Erythroblast (primary cell): ENCODE measurements at places on chromosomes 11 and 22.

DNA sequence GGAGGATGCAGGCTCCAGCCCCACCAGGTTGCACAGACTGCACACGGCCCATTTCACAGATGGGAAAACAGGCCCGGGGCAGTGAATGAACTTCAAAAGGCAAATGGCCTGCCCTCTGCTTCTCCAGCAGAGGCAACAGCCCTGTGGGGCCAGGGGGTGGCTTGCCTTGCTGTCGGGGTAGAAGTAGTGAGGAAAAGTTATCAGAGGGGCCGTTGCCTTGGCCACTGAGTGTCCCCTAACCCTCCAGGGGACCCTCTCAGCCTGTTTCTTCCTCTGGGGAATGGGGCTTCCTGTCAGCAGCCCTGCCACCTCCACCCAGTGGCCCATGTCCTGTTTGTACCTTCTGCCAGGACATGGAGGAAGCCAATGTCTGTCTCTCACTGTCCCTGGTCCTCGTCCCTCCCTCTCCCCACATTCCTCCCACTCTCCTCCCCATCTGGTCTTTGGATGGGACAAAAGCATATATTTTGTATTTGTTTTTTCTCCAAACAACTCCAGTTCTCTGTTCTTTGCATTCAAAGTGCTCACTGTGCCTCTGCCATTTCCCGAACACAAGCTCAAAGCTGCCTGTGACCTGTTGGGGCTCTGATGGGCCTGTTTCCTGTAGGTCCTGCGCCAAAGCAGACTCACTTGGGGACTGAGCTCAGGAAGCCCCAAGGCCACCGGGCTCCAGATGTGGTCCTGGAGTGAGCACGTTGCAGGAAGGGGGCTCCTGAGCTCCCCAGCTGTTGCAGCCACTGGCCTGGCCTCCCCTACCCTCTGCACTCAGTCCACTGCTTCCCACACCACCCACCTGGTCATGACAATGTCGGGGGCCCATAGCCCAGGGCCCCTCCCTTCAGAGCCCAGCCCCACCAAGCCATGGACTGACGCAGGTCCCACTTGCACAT, 9.5 kb downstream of the MAP4K2 start:
- no peak for DNase-seq

GRCh38 chr11:3094223-3094824, 37.1 kb upstream of the CARS1 start:
- no peak for DNase-seq

DNA sequence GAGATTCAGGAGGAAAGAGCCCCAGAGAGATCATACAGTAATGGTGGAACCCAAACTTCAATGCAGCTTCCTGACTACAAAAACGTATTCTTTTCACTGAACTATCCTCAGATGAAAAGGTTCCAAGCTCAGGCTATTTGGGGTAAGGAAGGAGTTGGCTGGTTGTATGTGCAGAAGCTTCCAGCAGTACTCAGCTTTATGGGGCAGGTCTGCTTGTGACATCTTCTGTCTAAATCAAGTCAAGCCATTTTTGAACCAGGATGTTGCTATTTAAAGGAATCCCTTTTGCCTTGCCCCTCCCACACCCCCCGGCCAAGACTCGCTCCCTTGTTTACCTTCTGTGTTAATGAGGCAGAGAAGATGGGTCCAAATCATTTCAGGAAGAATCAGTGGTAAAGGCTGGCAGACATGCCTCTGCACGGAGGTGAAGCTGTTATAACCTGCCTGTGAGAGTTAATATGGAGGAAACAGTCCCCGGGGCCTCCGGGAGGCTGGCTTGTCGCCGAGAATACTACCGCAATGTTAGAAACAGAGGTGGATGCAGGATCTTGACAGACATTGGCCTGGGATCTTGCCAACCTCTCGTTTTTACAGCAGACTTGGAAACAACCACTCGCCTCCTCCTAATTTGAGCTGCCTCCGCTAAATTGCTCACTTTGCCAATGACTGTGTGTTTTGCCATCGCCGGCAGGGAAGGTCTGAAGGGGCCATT, 45.4 kb downstream of the TIMP3 start:
- no peak for DNase-seq

- DNase-seq, result peak; percentile 84
These were observed 11.1 kb upstream of the TAB1 start for GRCh38 chr22:39388261-39389011.

DNA sequence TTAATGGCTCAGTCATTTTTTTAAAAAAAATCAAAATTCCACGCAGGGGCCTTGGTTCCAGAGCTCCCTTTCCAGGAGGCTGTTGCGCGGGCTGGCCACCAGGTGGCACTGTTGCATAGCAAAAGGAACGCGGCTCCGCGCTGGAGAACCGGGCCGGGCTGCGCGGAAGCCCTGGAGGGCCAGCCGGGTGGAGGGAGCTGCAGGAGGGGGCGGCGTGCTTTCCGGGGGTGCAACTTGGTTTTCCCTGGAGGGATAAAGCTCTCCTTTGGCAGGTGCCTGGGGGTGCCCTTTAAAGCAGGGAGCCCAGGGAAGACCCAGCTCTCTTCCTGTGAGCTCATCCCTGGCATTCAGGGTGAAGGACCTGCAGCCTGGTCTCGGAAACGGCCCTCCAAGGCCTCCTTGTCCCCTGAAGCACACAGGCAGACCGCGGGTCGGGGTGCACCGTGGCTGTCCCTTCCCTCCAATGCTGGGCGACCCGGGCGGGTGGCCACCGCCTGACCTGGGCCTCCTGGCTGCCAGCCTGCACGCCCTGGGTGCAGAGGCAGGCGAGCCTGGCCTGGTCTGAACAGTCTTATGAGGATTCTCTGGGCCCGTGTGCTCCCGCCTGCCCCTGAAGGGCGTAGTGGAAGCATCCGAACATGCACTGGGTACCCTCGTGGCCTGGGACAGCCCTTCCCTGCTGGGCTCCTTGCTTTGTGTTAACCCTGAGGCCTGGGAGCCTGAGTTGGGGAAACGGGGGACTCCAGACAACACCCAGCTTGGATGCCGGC, 23.4 kb downstream of the KRTAP5-5 start:
- peak; percentile 47 for DNase-seq

DNA sequence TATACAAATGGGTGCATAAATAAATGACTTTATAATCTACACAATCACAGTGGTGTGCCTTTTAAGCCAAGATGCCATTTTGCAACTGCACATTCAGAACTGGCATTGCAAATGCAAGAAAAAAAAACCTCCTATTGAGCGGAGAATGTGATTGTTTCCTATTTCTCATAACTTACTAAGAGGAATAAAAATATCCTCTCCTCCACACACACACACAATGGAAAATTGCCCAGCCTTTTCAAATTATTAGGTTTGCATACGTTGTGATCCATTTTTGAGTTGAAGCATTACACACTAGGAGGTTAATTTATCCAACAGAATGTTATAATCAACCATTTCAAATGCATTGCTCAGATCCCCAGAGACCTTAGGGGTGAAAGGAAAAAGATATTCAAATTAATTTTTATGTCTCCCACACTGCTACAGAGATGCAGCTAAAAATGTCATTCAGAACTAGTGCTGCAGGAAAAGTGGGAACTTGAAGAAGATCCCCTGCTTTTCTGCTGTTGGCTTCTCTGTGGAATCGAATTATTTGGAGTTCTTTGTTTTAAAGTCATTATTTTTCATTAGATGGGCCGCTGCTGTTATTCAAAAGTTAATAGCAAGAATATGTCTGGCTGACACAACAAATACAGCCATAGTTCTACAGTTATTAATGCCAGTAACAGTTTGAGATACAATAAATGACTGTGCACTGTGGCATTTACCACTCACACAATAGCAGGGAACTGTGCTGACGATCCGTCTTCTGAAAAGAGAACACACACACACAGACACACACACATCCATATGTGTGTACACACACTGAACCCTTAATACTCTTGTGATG, 299.9 kb upstream of the ANO5 start:
- no peak for DNase-seq

GRCh38 chr11:128903248-128904061, 12.3 kb downstream of the KCNJ5 start:
- DNase-seq, result no peak

DNA sequence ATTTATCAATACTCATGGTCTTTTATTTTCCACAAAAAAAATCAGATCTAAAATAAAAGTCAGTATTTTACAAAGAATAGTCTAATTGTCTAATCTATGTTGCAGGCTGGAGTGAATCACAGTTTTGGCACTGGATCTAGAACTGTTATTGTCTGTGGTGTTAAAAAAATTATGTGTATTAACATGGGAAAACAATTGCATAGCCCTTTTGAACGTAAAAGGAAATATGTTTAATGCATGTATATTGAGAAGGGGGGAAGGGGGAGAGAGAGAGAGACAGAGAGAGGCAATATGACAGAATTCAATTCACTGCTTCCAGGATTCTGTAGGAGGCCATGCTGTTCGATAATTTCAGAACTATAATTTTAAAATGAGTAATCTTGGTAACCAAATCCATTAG, 324.9 kb upstream of the CCDC90B start:
- DNase-seq, result no peak

- peak; percentile 66 for DNase-seq
These were observed 749 bp downstream of the VWA5A start for GRCh38 chr11:124115782-124116616.

DNA sequence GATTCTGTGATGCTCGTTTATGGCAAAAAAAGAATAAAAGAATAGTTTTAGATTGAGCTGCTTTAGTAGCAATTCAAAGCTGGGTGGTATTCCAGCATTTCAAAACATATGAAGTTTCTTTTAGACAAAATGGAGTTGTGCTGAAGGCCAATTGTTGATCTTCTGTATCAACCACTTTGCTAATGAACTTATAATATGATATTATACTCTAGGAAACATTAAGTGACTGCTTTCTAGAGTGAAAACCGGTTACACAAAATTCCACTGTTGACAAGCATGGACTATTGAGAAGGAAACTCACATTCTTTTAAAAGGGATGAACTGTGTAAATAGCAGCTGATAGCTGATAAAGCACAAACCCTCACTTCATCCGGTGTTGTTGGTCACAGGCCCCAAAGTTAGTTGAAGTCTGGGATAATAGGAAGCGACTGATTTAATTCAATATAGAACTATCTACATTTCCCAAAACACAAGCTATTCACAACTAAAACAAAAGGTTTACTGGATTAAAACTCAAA, 255.1 kb downstream of the CADM1 start:
- DNase-seq, result no peak

GRCh38 chr11:61071208-61071681, 31.0 kb upstream of the CD5 start:
- no peak for DNase-seq

DNA sequence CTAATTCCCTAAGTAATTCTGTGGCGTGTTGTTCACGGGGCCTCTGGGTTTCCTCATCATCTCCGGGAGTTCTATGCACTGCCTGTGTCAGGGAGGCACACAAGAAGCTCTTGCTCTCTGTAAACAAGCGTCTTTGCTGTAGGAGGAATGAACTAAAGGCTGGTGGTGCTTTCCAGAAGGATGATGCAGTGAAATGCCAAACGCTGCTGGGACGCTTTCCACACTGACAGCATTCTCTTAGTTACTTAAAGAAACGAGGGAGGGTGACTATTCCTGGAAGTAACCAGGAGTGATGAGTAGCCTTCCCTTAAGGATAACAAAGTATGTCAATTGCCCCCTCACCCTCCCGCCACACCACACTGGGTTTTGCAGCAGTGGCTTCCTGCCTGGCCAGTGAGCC, 38.5 kb upstream of the NUP50 start:
- DNase-seq, result no peak
